Caudate nucleus (tissue), 63 donors: ENCODE measurements at places on chromosomes 4 and X.

DNA sequence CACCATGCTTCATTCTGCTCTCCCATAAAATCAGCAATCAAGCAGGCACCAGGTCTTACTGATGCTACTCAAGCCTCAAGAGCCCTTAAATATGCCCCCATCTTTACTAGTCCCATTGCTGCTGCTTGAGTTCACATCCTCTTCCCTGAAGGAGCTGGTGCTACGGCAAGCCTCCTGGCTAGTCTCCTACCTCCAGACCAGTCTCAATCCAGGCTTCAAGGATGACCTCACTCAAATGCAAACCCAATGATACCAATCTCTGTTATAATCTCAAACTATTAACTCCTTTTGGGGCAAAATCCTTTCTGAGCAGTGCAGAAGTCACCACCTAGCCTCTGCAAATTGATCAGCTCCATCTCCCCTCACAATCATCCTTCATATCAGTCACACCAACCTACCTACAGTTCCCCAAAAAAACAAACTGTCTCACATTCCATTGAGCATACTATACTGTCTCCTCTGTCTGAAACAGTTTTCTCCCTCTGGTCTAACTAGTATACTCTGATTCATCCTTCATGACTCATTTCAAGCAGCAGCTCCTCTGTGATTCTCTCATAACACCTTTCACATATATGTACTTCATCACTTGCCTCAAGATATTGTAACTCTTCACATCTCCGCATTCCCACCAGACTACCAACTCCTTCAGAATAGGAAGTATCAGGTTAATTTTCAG lies 30.0 kb downstream of the PAPSS1 start:
- DNase-seq, result no peak

DNA sequence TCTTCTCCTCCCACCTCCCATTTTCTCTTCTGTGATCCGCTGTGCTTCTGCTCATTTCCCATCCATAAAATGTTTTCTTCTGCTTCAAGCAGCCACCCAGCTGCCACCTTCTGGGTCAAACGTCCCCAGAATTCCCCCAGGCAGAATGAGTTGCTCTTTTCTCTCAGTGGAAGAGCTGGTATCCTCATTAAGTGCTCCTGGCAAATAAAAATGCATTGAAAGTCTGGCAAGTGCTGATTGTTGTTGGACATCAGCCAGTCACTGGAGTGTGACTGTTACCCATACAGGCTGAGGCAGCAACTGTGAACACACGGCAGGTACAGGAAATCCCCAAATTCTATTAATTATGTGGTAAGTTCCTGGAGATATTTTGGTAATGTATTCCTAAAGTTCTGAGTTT lies 52.6 kb downstream of the LIMCH1 start:
- DNase-seq, result no peak

GRCh38 chrX:100743009-100743607 lies 11.2 kb upstream of the SYTL4 start:
- no peak for DNase-seq

GRCh38 chrX:40445691-40446090 lies 135.1 kb upstream of the ATP6AP2 start:
- no peak for DNase-seq

DNA sequence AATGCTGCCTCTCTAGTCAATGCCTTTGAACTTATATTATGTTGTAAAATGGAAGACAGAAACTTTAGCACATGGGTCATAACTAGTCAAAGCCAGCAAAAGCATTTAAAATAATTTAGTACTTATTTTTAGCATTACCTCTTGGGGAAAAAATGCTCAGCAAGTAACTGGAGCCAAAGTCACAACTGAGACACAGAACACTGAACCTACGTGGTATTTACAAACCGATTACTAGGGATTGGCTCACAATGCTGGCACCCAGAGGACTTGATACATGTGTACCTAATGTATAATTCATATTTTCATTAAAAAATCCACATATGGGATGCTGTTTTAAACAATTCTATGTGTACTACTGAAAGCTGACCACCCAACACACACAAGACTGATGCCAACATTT lies 38.4 kb downstream of the PHKA2 start:
- DNase-seq, result no peak

GRCh38 chr4:184408684-184409081 lies 65.7 kb downstream of the IRF2 start:
- DNase-seq, result no peak

DNA sequence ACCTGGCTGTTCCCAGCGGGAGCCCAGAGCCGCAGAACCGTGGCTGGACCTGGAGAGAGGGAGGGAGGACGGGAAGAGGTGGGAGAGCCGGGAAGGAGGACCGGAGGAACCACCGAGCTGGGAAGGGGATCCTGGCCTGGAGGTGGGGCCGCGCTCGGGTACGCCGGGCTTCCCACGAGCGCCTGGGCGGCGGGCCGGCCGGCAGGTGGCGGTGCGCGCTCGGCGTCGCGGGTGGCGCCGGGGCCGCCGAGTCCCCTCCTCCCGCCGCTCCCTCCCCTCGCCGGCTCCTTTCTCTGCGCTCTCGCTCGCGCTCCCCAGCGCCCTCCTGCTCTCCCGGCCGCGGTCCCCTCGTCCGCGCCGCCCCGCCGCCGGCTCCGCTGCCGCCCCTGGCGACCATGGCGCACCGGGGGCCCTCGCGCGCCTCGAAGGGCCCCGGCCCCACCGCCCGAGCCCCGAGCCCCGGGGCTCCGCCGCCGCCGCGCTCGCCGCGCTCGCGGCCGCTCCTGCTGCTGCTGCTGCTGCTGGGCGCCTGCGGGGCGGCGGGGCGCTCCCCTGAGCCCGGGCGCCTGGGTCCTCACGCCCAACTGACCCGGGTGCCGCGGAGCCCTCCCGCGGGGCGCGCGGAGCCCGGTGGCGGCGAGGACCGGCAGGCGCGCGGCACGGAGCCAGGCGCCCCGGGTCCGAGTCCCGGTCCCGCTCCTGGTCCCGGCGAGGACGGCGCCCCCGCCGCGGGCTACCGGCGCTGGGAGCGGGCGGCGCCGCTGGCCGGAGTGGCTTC lies at the start of gene SORCS2:
Gene SORCS2 (plus strand): TSS at position 287 of the 778 bp plus-strand sequence.
- DNase-seq, result peak; percentile 40

- DNase-seq, result no peak
These were observed 26.9 kb downstream of the UTP14A start for GRCh38 chrX:129932821-129933321.

DNA sequence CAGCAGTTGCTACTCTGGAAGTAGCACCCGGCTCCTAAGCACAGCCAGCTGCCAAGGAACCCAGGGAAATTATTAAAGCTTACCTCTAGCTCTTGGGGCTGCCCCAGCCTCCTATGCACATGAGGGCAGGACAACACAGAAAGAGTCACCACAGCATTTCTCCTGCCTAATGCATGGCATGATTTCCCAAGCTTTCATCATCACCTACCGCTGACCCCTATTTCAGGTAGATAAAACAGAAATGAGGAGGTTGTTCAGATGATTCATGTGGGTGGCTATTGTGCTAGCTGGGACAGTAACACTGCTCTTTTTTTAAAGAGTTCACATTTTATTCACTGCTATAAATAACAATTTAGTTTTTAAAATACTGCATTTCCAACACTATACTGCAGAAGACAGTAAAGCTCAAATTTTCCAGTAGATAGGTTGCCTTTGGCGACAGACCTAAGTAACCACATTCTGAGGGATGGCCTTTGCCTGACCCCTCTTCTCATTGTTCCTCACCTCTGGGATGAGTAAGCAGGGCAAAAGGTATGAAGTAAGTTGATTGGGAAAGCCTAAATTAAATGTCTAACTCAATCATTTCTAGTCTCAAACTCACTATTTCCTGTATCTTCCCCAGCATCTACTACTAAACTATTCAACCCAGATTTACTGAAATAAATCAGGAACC lies 16.7 kb downstream of the CASK start:
- no peak for DNase-seq

DNA sequence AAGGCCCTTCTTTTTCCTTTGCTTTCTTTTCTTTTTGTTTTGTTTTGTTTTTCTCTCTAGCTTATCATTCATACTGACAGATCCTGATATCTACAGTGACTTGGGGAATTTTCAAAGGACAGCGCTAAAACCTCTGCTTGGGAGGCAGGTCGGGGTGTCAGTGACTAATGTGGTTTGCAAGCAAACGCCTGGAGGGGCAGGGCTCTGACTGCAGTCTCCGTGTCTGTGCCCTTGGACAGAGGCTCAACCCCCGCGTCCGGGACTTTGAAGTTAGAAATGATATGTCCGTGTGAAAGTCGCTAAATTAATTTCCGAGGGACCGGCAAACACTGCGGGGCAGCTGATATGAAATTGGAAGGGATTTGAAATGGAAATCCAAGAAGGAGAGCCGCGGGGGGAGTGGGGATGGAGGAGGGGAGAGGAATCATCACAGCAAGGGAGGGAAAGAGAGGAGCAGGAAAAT lies 312.4 kb downstream of the DHRSX start:
- no peak for DNase-seq

DNA sequence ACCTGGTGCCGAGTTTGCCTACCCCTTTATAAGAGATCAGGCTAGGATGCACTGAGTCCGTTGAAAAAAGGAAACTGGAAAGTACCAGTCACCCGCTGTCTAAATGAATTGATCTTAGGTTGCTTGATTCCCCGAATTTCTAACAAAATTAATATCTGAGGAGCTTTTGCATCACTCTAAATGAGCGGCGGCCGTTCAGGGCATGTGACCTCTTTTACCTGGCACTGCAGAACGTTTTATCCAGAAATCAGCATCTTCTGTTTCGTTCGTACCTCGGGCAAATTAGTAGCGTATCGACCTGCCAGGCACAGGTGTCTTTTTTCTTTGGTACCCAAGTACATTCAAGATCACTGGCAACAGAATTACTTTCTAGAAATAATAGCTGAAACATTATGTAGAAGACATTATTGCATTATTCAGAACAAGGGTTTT lies 876 bp downstream of the KLHL2 start:
- no peak for DNase-seq

DNA sequence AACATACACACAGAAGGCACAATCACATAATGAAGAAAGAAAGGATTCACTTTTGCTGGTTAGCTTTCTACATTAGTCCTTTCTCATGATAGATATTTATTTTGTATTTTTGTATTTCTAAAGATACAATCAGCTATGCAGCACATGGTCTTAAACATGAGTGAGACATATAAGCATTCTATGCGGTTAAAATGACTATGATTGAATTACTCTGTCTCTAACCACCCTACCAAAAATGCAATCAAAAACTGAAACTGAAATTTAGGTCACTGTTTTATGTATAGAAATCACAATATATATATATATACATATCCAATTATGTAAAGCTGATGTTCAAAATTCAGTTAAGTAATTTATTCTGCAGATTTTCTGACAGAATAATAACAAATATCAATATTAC lies 21.9 kb downstream of the CXXC4 start:
- DNase-seq, result no peak

DNA sequence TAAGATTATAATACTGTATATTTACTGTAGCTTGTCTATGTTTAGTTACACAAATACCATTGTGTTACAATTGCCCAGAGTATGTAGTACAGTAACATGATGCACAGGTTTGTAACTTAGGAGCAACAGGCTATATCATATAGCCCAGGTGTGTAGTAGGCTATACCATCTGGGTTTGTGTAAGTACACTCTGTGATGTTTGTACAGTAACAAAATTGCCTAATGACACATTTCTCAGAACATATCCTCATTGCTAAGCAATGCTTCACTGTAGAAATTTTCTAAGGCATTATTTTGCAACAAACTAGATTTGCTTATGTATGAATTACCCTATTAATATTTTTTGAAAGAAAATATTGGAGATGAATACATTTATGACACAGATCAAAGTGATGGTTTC lies 1390.9 kb downstream of the C4orf33 start:
- no peak for DNase-seq
